Activated T-helper 9 cell treated with anti-CD3 and anti-CD28 coated beads, Interleukin-2, amount 50 U/mL, for 16 hours (primary cell): ENCODE measurements at places on chromosomes 11 and 22.
A peak's percentile ranks its signal among the peaks of the same experiment; 100 is the strongest.

- DNase-seq = no peak
These were observed 2.6 kb downstream of the GRK2 start for GRCh38 chr11:67268962-67269268.

DNA sequence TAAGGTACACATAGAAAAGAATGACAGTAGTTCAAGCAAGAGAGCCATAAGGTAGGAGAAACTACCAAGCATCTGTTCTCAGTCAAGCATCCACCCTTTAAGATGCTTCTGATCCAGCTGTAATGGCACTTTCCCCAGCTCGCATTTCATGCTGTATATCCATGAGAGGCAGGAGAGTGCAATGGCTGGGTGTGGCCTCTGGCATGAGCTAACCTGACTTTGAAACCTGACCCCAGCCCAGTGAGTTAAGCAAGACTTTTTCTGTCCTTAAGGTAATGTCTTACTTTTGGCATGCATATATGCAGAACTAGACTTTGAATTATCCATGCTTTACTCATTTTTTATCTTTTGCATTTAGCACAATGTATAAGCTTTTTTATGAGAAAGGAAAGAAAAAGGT, 79.8 kb upstream of the CNTN5 start:
- DNase-seq = no peak

DNA sequence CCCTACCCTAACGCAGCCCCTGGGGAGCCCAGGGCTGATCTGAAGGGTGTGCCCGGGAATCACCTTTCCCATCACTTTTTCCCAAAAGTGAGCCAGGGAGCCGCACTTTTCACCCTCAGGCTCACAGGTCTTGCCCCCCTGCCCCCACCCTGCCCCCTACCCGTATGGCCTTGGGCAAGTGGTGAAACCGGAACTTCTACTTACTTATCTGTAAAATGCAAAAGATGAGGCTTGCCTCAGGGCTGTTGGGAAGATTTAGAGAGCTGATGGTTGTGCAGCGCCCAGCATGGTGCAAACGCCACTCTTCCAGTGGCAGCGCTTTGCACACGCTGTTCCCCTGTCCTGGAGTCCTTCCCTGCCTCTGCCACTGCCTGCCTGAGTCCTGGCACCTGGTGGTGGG, 8.0 kb downstream of the SYT12 start:
- DNase-seq = no peak

- DNase-seq = no peak
These were observed 1.3 kb downstream of the MYH9 start for GRCh38 chr22:36386351-36386899.

DNA sequence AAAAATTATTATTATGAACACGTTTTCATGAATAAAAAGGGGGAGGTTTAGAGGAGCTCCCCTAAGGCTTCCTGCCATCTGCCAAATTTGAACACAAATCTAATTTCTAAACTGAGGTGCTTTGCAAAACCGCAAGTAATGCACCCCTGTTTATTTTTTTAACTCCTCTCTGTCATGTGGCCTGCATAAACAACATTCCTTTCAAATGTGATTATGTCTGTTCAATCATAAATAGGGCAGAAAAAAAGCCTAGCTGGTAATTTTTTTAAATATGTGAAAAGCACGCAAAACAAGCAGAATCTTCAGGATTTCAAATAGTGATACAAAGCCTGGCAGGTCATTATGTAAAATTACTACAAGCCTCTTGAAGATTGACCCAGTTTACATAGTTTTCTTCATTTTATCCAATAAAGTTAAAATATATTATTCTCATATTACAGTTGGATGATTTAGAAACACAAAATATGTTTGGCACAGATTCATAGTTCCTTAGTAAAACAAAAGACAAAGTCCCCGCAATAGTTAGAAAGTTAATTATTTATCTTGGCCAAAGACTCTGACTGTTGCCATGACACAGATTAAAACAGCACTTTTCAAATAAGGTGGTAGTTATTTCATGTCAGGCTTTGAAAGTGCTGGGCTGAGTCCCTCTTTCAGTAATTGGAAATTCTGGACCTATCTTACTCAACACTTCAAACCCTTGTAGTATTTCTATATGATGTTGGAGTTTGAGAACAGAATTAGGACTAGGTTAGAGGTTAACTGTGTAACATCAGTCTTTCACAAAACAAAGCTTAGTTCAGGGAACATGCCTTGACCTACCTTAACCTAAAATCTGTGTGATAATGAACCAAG, 200.3 kb upstream of the MPPED2 start:
- no peak for DNase-seq

DNA sequence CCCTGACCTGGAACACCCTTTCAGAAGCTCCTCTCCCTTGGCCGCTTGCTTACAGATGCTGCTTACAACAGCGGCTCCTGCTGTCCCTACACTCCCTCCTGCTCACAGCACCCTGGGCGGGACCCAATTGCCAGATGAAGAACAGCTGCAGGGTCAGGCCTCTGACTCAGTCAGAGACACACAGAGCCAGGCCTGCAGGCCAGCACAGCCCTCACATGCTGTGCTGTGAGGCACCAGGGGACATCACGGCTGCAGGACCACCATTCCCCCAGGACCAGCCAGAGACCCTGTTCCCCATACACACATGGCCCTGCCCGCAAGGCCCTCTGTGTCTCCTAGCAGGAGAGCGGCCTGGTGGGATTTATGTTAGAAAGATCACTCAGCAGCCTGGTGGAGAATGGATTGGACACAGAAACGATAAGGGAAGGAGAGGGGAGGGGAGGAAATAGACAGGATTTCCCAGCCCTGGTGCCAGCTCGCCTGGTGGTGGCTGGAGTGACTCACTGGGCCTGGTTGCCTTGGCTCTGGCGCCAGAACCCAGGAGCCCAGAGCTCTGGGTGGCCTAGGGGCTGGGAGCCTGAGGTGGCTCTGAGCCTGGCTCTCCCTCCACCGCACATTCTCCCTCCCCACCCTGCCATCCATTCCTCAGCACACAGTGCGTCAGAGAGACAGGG, 6.7 kb downstream of the CAPN5 start:
- no peak for DNase-seq

- DNase-seq = no peak
These were observed 110.8 kb downstream of the ARHGAP8 start for GRCh38 chr22:44862981-44863860.

- no peak for DNase-seq
These were observed 3.4 kb downstream of the TAGLN start for GRCh38 chr11:117202386-117203068.

DNA sequence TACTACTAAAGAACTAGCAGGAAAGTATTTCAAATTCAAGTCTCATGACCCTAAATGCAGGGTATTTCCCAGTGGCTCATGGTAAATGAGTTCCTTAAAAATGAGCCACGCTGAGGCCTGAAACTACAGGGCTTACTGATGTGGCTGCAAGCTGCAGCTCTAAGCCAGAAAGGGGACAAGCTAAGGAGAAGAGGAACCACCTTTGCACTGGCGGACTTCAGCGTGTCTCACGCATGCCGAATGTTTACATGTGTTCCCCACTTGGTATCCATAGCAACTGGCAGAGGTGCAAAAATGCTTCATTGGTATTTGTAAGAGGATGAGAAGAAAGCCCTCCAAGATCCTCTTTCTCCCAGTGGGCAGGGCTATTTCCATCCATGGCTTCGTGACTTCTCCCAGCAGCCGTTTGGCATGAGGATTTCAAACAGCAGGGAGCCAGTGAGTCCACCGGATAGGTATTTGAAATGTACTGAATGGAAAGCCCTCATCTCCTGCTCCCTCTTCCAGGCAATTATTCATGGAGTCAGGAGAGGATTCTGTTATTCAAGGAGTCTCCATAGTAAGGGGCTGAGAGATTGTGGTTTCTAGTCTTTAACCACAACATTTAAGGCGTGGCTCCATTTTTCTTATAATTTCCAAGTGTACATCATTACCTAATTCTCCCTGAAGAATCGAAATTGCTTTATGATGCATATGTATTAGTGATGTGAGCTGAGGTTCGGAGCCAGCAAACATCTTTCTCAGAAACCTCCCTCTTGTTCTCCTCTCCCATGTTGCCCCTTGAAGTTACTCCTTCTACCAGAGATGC, 55.3 kb upstream of the CD44 start:
- DNase-seq = peak; percentile 43

GRCh38 chr11:113705871-113706655, at the start of gene TMPRSS5:
Gene TMPRSS5, minus strand, starts transcription at chr11:113706308. Its CDS starts 84 bp downstream, at chr11:113706224.
- no peak for DNase-seq

- no peak for DNase-seq
These were observed 55.9 kb downstream of the ZC3H12C start for GRCh38 chr11:110148775-110149744.

DNA sequence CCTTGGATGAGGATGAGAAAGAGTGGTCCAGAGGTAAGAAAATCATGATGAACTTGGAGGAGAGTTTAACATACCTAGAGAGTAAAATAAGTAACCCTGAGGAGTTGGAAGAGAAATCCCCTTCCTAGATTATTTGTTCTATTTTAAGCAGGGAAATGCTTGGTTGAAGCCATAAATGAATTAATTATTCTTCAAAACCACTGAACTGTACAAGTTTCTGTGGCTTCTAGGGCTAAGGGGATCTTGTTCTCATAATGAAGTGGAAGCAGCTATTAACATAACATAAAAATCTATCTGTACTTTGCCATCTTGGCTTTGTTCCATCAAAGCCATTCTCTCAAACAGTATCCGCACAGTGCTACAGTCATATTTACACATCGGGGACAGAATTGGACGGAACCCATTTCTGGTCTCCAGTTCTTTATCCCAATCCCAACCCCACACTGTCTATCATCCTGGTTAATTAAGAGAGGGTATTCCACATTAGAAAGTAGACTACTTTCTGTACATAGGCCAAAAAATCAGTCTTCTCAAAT, 14.5 kb upstream of the ARHGAP42 start:
- DNase-seq = no peak

DNA sequence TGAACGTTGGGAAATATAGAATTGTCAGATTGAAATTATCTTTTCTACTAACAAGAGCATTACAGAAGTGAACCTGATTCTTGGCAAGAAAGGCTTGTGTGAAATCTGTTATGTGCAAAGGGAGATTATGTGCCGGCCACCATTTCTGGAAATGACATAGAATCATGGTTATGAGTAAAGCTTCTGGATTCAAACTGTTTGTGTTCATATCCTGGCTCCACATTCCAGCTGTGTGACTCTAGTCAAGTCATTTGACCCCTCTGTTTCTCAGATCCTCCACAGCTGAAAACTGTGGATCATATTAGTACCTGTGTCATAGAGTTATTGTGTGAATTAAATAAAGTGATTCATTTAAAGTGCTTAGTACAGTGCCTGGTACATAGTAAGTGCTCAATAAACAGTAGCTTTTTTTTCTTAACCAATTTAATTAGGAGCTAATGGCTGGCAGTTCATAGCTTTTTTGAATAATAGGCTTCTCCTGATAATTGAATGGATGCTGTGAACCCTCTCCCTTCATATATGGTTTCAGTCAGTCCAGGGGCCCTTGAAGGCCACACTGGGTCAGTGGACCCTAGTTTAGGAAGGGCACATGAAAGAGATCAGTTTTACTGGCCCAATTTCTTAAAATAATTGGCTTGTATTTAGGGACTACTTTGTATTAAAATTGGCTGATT, 34.6 kb downstream of the EHF start:
- no peak for DNase-seq
